ENCODE measurements at places on chromosomes 2 and 18. TPM values are rescaled to one million over a fixed set of nuclear protein-coding genes. Genes with fewer than 3 reads are reported as not detected.

DNA sequence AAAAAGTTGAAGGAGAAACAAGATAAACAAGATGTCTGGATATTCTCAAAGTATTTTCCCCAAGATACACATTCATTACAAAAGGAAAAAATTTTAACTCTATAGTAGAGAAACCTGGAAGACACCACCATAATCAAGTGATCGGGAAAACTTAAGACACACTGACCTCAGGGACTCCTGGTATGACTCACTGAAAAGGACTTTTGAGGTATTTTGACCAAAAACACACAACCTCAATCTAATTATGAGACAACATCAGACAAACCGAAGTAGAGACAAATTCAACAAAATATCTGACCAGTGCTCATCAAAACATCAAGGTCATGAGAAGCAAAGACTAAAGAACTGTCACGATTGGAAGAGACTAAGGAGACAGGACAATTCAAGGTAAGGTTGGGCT lies 34.7 kb downstream of the LPIN2 start:
- no peak for DNase-seq

The RSAD2 gene
- 0.53 TPM for total RNA-seq

The ANTXR1 gene
- total RNA-seq = 1.5 TPM

GRCh38 chr2:97740590-97741182 lies 27.3 kb downstream of the ZAP70 start:
- DNase-seq = no peak

- peak; percentile 27 for DNase-seq
Measured at GRCh38 chr2:181780047-181780651, 99.8 kb upstream of the NEUROD1 start.

- no peak for DNase-seq
Measured at GRCh38 chr2:212346865-212347264, 191.7 kb downstream of the ERBB4 start.

The CD207 gene
- total RNA-seq = not detected

The KCNG2 gene
- not detected for total RNA-seq

DNA sequence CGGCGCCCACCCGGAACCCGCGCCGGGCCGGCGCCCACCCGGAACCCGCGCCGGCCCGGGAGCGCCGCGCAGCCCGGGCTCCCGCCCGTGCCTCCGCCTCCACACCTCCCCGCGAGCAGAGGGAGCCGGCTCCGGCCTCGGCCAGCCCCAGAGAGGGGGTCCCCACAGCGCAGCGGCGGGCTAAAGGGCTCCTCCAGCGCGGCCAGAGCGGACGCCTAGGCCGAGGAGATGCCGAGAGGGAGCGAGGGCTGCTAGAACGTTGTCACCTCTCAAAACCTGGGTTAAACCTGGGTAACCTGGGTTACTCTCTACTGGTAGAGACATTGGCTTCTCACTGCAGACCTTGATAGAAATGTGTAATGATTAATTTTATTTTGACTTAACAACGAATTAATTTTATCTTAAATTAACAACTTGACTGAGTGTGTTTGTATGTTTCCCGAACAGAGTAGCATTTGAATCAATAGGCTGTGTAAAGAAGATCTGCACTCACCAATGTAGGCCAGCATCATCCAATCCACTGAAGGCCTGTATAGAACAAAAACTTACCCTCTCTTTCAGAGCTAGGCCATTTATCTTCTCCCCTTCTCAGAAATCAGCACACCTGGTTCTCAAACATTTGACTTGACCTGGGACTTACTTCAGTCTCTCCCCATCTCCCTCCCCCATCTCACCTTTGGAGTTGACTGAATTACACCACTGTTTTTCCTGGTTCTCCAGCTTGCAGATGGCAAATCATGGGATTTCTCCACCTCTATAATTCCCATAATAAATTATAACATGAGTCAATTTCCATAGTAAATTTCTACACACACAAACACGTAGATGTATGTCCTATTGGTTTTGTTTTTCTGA lies 242.7 kb downstream of the ASXL3 start:
- no peak for DNase-seq

DNA sequence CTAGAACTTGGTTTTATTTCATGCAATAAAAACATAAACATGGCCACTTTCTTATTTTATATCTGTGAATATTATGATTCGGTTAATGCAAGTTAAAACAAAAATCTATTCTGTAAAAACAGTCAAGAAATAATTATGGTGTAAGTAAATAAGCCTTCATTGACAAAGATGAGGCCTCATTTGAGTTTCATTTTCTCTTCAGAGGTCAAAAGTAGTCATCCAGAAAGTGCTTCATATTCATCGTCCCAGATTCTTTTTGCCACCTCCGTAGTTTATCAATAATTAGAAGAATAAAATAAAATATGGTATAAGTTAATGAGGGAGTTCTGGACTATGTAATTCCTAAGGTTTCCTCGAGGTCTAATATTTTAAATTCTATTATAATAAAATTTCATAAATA lies 19.4 kb upstream of the HNRNPA3 start:
- DNase-seq = no peak

GRCh38 chr18:12867441-12868123 lies 16.5 kb downstream of the PTPN2 start:
- no peak for DNase-seq

- no peak for DNase-seq
Measured at GRCh38 chr18:5961097-5961827, 65.9 kb upstream of the TMEM200C start.

GRCh38 chr18:39655341-39655740 lies 2089.7 kb upstream of the CELF4 start:
- peak; percentile 90 for DNase-seq

DNA sequence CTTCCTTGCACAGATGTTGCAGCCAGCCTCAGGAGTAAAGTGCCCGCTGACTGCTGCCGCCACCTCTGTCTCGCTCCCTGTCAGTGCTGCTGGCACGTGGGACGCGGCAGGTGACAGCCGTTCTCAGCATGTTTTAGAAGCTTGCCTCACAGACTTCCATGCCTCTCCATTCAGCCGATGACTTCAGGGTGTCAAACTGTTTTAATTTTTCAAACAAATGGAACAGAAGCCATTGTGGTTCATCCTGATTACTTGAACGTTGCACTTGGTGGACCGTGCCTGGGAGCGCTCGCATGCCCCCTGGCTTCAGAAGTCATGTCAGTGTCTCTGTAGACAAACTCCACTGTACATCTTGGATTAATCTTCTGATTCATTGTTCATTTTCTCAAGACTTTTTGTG lies 62.7 kb upstream of the EML6 start:
- DNase-seq = no peak

- no peak for DNase-seq
Measured at GRCh38 chr2:158958365-158958764, 10.1 kb upstream of the TANC1 start.

The ZC3H15 gene
- total RNA-seq = 128 TPM

GRCh38 chr2:37355735-37356134 lies 11.3 kb downstream of the QPCT start:
- DNase-seq = no peak

- DNase-seq = no peak
Measured at GRCh38 chr18:9987931-9988330, 74.1 kb downstream of the VAPA start.

The IL18R1 gene
- total RNA-seq = 5.3 TPM

GRCh38 chr2:42713920-42714319 lies 50.0 kb downstream of the OXER1 start:
- DNase-seq = no peak

DNA sequence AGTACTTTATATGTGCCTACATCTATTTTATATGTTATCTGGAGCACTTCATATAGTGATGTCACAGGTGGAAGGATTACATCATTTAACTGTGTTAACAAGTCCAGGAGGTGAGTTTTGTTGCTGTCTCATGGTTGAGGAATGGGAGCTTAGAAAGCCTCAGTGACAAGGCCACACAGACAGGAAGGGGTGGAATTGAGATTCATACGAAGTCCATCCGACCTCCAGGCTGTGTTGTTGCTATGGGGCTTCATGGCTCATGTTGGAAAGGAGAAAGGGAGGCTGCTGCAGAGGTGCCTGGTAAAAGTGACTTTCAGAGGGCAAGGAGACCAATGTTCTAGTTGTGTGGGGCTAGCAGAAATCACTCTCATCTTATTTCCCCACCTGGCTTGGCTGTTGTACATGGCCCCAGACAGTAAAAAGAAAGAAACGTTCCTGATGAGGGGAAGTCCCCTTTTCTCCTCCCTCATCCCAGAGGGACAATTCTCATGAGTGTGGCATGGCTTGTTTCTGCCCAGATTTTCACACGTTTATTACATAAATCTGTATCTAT lies 31.0 kb upstream of the GREB1 start:
- peak; percentile 41 for DNase-seq

GRCh38 chr2:154995361-154995760 lies 296.9 kb downstream of the KCNJ3 start:
- DNase-seq = peak; percentile 3

GRCh38 chr18:51054764-51055163 lies 24.8 kb downstream of the SMAD4 start:
- no peak for DNase-seq

The AQP12A gene
- not detected for total RNA-seq

GRCh38 chr2:218295029-218295428 lies 2.7 kb upstream of the TMBIM1 start:
- DNase-seq = peak; percentile 89

The WDPCP gene
- 3.2 TPM for total RNA-seq

DNA sequence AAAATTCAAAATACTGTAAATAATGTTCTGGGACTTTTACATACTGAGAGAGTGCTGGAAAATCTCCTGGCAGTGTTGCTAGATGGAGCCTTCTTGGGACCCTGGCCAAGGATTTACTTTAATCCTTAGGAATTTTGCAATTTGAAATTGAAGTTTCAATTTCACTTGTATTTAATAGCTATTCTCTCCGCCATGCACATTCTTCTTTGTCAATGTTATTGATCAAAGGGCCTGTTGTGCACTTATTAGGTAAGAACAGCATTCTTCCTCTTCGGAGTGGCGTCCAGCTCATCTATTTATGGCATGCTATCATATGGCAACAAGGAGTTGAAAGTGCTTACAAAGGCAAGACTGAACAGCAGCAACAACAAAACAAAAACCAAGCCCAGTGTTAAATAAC lies 40.1 kb upstream of the SOS1 start:
- no peak for DNase-seq

The TNFAIP6 gene
- total RNA-seq = 2.6 TPM

The NOL4 gene
- total RNA-seq = not detected

The RTP5 gene
- total RNA-seq = not detected

DNA sequence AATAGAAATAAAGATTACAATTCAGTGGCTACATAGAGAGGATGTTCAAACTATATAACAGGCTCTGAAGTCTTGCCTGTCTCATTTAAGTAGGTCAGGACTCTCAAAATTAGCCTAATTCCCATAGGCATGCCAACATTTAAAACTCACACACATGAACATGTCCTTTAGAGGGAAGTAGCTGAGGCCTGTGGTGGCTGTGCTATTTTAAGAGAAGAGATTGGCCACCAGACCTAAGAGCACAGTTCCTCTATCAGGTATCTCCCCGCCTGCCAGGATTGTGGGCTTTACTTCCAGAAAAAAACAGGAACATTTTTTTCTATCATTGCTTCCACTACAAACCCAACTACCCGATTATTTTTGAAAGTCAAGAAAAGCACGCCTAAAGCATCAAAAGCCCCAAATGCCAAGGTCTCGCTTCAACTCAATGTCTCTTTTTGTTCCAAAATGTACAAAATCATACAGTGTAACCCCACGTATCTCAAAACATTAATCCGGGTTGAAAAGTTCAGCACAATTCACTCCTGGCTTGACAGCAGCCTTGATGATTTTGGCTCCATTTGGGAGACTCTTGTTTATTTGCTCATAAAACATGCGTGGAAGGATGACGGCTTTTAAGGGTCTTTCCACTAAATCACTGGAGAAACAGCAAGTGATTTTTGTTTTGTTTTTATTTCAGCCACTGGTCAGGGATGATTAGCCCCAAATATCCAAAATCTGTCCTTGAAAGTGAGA lies 15.3 kb downstream of the FHL2 start:
- DNase-seq = no peak

- DNase-seq = no peak
Measured at GRCh38 chr2:112664689-112665088, 18.9 kb downstream of the SLC20A1 start.

The PIEZO2 gene
- total RNA-seq = under 0.01 TPM

DNA sequence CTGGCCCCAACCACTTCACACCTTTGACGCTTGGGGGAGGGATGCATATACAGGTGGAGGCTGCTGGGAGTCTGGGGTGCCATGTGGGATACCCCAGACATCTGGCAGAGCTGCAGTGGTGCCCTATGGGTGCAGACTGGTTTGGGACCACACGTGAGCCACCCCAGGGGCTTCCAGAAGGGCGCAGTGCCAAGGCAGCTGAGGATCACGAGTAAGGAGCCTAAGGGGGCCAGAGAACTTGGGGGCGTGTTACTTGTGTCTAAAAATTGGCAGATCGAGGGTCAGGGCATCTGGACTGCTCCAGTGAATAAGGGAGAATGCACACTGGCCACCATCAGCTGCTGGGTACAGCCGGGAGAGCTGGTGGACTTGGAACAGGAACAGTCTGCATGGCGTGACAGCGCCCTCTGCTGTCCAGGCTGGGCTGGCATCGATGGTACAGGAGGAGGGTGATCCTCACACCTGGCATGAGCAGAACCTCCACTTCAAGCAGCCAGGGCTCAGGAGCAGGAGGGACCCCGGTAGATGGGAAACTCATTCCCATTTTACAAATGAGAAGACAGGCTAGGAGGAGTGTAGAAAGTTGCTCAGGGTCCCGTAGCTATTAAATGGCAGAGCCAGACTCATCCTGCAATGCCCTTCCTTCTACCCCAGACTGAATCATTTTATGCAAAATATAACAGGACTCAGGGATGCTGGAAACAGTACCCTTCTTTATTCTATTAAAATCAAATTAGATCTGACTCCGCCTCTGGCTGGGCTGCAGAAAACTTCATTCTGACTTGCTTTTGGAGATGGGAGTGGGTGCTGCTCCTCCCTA lies 60.4 kb downstream of the ATOH8 start:
- DNase-seq = peak; percentile 74

DNA sequence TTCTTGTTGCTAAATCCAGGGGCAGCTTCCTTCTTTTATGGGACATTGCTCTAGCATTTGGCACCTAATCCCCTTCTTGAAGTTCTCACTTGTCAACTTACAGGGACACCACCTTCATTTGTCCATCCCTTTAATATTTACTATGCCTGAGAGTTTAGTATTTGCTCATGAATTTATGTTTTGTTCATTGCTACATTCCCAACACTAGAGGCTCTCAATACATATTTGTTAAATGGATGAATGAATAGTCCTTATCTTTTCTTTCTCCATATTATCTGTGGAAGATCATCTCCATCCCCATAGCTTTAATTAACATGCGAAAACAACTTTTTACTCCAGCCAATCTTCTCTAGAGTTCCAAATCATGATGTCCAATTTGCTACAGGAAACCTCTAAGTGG lies 5.4 kb downstream of the CWC22 start:
- no peak for DNase-seq

The HRH4 gene
- 0.13 TPM for total RNA-seq

The SRD5A2 gene
- total RNA-seq = under 0.01 TPM

DNA sequence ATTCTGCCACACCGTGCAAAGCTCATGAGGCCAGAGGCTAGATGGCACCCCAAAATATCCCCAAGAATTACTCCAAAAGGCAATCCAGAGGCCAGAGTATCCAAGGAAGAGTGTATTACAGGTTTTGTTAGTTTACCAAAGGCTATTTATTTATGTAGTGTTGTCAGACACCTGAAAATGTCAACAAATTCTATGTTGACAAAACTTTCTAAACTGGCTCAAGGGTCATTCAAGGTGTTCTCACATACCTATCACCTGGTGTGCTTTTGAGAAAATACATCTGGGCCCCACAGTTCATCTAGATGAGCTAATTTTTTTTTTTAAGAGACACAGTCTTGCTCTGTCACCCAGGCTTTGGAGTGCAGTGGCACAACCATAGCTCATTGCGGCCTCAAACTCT lies 12.4 kb upstream of the DTNB start:
- DNase-seq = no peak

- peak; percentile 36 for DNase-seq
Measured at GRCh38 chr2:26922405-26923188, 47.8 kb upstream of the MAPRE3 start.
